ENCODE measurements at places on chromosomes 5 and 9. TPM values are rescaled to one million over a fixed set of nuclear protein-coding genes. Genes with fewer than 3 reads are reported as not detected.

Gene OR4F3
- not detected for total RNA-seq

Gene AHRR
- total RNA-seq: 0.52 TPM

Gene LIX1
- total RNA-seq: 0.09 TPM

Gene PANK3
- 20.3 TPM for total RNA-seq

Gene CTNNAL1
- 32.2 TPM for total RNA-seq

DNA sequence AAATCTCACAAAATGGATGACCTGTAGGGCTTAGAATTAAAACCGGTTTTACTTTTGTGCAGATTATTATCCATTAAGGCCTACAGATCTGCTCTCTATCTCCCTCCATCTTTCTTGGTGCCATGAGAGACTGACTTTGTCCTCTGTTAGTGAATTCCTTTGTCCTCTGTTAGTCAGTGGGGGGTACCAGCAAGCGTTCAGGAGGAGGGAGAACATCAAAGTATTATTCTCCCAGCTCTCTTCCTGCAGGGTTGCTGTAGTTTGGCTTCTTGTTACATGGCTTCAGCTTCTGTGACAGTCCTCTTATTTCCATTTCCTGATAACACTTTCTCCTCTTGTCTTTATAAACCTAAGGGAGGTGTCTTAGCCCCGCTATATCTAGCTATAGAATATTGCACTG lies 850.5 kb upstream of the SEMA6A start:
- DNase-seq: no peak

- DNase-seq: no peak
Measured at GRCh38 chr9:2261421-2262103, 246.4 kb downstream of the SMARCA2 start.

- DNase-seq: no peak
Measured at GRCh38 chr9:136372561-136373299, 739 bp downstream of the CARD9 start.

DNA sequence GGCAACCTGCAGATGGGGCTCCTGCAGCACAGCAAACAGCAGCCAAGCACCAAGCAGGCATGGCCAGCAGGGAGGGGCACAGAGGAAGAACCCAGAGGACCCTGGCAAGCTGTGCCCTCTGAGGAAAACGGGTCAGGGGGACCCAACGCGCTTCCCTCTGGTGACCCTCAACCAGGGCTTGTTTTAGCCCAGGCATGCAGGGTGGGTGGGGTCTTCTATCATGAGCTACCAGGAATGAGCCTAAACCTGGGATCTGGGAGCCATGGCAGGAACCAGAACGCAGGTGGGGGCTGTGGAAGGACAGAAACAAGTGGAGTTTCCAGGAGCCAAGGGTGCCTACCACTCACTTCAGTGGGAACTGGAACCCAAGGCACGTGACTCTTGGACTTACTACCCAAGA lies 20.9 kb downstream of the IPPK start:
- no peak for DNase-seq

Data from thymus (tissue), 14 donors.